ENCODE measurements at places on chromosomes 7 and 10.
A peak's percentile ranks its signal among the peaks of the same experiment; 100 is the strongest.

GRCh38 chr10:125012851-125013528, 71.1 kb downstream of the ZRANB1 start:
- no peak for DNase-seq

GRCh38 chr7:12595148-12595547, 24.6 kb downstream of the SCIN start:
- DNase-seq, result no peak

- DNase-seq, result no peak
Measured at GRCh38 chr7:70698219-70698832, 433.6 kb upstream of the GALNT17 start.

DNA sequence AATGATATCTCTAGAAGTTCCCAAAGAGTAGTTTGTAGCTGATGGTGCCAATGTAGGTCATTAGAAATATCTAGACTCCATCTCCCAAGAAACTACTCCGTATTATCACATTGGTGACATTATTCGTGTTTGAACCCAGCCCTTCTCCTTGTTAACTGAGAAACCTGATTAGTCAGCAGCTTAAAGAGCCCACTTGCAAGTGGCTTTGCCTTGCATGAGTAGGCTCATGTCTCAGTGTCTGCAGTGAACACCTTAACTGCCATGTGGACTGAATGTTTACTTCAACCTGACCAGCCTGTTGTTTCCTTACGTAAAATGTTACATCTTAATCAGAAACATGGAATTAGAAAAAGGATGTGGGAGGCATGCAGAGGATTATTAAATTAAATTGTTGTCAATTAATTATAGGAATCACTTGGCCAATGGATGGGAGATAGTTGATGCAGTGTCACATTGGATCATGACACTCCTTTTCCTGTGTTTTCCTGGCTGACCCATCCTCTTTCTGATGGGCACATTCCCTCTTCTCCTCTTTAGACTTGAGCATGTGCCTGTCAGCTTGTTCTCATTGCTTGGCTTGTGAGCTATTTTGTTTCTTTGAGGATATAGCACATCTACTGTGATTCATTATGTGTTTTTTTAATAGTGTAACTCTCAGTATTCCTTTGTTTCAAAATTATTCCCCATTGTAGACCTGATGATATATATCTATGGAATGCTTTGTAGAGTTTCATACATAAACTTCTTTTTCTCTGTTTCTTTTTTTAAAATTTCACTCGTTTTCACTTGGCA, 18.0 kb downstream of the STARD3NL start:
- DNase-seq, result no peak

GRCh38 chr7:68505721-68506120, 1092.6 kb upstream of the AUTS2 start:
- no peak for DNase-seq

- no peak for DNase-seq
Measured at GRCh38 chr10:56912043-56912442, 551.0 kb upstream of the ZWINT start.

DNA sequence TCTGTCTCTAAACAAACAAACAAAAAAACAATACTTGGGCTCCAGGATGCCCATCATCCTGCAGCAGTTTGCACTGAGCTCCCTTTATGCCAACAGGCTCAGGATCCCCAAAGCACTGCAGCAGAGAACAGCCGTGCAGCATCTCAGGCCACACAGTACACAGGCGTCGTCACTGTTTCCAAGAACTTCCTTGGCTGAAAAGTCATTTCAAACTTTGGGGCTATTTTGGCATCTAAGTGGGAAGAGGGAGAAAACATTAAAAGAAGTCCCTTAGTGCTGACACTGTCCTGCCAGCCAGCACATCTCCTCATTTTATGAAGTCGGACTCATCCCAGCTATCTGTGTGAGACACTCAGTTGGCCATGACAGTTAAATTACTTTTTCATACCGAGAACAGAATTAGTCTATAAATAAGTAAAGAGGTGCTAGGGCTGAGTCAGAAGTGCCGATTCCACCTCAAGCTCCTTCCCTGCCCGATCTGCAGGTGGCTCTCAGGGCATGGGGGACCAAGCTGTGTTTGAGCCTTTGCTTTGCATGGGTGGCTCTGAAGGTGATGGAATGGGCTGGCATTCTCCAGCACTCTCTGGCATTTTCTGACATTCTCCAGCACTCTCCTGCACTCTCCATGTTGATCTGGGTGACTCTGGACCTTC, 68.5 kb downstream of the PTPRN2 start:
- no peak for DNase-seq

DNA sequence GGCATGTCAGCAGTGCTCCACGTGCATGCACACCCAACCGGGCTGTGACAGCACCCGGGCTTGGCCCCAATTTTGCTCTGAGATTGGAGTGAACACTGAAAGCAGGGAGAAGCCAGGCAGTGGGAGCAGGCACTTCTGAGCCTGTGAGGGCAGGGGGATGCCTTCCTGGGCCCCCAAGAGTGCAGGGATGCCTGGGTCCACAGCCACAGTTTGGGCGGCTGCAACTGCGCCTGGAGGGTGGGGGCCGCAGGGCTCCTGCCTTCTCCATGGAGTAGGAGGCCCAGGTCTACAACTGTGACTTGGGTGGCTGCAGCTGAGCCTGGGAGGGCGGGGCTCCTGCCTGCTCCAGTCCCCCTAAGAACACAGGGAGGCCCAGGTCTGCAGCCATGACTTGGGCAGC, 37.6 kb upstream of the BNIP3 start:
- no peak for DNase-seq

DNA sequence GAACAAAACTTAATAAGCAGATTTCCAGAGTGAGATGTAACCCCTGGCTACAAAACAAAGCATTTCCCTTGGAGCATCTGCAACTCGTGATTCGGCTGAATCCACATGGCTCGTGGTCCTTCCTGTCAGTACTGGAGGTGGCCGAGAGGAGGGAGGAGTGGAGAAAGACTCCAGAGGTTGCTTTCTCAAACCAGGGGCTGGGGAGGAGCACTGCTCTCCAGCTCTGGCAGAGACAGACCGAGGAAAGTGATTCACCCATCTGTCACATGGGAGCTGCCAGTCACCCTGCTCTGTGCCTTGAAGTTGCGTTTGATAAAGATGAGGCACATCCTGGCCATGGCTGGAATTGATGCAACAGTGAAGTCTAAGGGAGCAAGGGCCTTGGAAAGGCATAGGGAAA, 72.7 kb downstream of the COL13A1 start:
- no peak for DNase-seq

- DNase-seq, result no peak
Measured at GRCh38 chr7:157006205-157006747, 4.2 kb downstream of the MNX1 start.

GRCh38 chr10:125000366-125001312, 58.7 kb downstream of the ZRANB1 start:
- peak; percentile 49 for DNase-seq

Data from substantia nigra (tissue), 51 donors.